ENCODE measurements at places on chromosomes 7 and 10. TPM values are rescaled to one million over a fixed set of nuclear protein-coding genes. Genes with fewer than 3 reads are reported as not detected.

DNA sequence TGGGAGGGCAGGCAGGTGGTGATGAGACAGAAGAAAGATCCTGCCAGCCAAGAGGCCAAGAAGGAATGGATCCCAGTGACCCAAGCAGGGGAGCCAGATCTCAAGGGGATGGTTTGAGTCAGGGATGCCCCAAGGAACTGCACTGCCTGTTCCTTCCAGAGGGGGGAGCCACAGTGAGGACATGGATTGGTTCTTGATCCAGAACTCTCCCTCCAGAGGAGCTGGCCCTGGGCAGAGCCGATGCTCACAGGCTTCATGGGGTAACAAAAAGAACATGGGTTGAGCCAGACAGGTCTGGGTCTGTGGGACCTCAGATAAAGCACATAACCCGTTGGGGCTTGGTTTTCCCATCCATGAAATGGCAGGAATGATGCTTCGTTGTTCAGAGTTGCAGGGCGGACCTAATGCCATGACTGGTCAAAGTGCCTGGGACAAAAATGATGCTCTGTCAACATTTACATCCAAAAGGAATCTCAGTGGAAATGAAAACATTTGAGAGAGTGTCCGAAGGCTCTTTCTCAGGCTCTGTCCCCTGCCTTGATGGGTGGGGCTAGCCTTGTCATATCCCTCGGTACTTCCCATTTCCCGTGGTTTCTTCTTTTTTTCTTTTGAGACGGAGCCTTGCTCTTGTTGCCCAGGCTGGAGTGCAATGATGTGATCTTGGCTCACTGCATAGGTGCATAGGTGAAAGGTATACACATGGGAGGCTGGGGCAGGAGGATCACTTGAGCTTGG lies 4.7 kb upstream of the DENND2A start:
- DNase-seq: no peak

GRCh38 chr7:69654849-69655707 lies 56.8 kb downstream of the AUTS2 start:
- no peak for DNase-seq

DNA sequence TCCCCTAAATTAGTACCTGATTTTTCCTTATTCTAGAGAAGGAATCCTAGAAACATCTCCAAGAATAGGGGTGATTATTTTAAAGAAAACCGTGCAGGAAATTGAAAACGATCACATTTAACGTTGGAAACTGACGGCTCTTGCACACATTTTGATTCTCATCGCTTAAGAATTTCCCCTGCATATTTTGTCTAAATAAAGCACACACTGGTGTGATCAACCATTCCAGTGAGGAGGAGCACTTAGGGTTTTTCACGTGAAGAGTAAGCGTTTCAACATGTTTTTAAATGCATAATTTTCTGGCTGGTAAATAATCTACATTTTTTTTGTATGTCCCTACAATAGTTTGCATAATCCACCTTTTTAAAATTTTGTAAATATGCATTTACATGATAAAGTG lies 229.7 kb upstream of the PFKP start:
- no peak for DNase-seq

GRCh38 chr7:80634505-80634904 lies 3.9 kb upstream of the CD36 start:
- DNase-seq: no peak

DNA sequence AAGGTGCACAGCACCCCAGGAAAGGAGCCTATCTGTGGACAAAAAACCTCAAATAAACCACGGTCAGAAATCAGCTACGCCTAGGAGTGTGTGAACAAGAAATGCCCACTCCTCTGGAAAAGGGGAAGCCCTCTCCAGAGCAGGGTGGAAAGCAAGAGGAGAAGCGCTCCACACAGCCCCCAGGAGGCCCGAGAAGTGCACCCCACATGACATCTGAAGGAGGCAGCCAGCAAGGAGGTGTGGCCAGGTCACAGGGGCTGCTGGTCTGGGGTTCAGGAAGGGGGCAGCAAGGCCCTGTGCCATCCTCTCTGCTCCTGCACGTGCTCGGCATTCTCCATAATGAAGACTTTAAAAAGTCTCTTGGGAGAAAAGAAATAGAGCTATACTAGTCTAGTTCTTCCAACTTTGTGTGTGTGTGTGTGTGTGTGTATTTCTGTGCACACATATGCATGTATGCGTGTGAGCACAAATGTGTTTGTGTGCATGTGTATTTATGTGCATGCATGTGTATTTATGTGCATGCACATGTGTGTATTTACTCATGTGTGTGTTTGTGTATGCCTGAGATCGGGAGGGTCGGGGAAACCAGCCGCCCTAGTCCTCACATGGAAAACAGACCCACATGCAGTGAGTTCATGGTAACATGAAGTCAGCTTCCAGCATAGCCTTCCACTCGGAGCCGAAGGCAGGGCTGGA lies 76.5 kb downstream of the TNS3 start:
- DNase-seq: no peak

DNA sequence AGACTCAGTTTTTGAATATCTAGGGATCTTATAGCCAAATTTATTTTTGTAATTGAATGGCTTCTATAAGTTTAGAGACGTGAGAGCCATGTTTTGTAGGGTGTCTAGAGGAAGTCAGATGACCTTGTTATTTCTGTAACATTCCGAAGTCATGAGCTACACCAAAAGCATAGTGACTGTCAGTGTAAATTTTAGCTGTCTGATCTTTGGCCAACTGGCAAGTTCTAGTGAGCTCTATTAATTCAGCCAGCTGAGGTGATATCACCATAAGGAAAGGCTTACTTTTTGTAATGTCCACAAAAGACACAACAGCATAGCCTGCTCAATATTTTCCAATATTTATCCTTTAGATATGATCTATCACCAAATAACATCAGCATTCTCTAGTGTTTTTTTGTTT lies 9.9 kb upstream of the NT5C3A start:
- DNase-seq: no peak

GRCh38 chr7:137970253-137970975 lies 31.5 kb downstream of the CREB3L2 start:
- no peak for DNase-seq

- no peak for DNase-seq
Measured at GRCh38 chr10:101839416-101840063, 4.1 kb downstream of the KCNIP2 start.

GRCh38 chr7:46545790-46546189 lies 624.7 kb upstream of the IGFBP3 start:
- DNase-seq: no peak

- no peak for DNase-seq
Measured at GRCh38 chr7:137987968-137988367, 13.9 kb downstream of the CREB3L2 start.

DNA sequence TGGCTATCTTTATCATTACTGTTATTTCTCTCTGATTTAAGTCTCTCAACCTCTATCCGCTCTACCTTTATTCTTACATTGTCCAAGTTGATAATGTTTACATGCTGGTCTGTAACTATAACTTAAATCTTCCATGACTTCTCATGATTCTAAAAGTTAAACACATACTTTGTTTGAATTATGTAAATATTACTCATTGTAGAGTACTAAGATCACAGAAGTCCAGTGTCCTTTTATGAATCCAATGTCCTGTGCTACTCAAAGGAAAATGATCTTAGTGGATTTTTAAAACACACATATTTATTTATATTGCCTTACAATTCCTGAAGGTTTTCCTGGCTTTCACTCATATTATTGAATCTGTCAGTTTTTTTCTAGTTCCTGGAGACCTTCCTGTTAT lies 70.9 kb downstream of the BBS9 start:
- DNase-seq: no peak

DNA sequence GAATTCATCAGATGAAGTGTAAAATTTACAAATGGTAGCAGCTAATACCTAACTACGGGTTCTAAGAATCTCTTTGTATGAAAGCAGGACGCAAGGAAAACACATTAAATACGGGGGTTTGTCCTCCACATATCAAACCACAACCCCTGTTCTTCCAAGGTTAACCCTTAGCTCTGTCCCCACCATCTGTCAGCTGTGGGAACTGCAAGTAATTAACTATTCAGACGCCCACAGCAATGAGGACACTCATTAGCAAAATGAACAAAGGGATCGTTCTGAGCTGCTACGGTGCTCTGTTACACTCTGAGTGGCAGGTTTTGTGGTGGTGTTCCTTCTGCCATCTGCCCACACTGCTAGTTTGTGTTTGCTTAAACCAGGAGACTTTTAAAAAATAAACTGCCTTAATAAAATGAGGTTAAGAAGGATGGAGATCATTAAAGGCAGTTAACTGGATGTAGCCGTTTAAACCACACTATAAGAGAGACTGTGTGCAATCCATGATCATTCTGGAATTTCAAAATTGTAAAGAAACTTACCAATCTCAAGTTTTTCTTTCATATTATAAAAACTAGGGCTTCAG lies 51.4 kb downstream of the C10orf67 start:
- no peak for DNase-seq

- no peak for DNase-seq
Measured at GRCh38 chr7:154770962-154771361, 232.0 kb downstream of the PAXIP1 start.

DNA sequence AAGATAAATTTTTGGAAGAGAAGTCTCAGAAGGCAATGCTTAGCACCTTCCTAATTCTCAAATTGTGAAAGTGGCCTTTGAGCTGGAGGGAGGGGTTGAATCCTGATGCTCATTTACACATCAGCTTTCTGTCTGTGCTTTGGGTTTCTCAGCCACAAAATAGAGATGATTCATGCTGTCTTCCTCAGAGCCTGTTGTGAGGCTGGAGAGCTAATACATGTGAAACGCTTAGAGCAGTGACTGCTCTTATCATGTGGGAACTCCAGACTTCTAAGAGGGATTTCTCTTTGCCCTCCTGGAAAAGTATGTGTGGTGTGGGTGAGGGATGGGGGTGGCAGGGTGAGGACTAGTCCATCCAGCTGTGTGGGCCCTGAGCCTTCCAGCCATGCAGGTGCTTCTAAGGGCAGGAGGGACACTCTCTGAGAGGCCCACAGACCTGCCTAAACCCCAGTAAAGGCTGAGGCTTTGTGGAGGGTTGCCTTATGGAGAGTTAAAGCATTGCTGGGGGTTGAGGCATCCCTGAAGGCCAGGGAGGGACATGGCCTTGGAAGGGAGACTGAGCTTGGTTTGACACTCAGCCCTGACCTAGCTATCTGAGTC lies 4.8 kb upstream of the EVX1 start:
- DNase-seq: no peak

- no peak for DNase-seq
Measured at GRCh38 chr7:154929006-154929726, 73.8 kb downstream of the PAXIP1 start.

DNA sequence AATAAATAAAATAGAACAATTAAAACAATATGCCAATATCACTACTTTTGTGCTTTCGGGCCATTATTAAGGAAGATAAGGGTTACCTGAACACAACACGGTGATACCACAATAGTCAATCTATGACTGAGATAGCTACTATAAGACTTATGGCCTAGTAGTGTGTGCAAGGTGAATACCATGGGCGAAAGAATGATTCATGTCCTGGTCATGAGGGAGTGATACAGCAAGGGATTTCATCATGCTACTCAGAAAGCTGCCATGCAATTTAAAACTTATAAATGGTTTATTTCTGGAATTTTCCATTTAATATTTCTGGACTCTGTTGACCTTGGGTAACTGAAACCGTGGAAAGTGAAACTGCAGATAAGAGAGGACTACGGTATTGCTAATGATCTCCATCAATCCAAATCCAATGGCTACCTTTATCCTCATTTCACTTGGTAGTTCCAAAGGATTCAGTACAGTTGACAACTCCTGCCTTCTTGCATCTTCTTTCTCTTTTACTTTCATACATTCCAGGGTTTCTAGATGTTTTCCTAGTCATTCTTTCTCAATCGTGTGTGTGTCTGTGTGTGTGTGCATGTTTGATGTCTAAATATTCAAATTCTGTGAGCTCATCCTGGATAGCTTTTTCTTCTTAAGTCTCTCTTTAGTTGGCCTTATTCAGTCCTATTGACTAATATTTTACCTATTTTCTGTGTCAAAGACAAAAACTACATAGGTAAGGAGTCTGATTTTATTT lies 100.5 kb upstream of the MAGI2 start:
- DNase-seq: no peak

DNA sequence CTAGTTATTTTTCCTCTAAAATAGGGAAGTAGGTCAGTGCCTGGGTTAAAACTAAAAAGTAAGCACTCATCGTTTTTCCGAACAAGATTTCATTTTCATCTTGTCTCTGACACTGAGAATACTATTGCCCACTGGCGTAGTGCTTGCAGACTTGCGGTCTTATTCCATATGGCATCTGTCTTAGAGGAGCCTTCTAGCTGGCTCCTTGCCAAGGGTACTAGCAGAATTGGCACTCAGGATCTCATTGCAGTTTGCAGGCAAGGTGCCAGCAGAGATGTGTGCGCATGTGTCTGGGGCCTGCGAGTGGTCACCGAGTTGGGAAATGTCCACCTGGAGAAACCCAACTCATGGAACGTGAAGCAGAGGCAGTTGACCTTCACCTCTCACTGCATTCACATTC lies 143.4 kb downstream of the CELF2 start:
- no peak for DNase-seq

DNA sequence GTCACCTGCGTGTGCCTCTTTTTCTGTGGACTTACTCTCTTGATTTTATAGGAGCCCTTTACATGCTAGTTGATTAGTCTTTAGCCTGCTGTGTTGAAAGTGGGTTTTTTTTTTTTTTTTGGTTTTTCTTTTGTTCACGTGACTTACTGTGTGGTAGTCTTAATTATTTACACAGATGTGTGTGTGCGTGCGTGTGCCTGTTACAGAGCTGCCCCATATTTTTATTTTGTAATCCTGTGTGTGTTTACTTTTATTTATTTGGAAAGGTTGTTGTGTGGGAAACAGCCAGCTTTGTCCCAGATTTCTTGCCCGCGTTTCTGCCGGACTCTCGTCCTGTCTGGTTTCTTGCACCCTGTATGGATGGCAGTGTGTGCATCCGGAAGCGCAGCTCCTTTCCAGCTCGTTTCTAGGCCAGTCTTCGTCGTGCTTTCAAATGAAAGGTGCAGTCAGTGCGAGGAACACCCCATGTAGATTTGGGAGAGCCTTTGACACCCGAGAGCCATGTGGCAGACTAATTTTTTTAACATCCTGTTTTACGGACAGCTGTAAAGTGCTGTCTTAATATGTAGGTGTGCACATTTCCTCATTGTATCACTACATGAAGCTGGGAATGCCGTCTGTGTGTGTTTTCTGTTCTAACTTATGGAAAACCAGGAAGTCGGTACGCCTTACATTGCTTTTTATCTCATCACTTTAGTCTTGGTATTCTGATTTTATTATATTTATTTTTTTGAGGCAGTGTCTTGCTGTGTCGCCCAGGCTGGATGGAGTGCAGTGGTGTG lies 55.6 kb downstream of the DNAJB6 start:
- DNase-seq: no peak

LIPF gene
- total RNA-seq: not detected

VSTM4 gene
- total RNA-seq: 26.2 TPM

TMEM270 gene
- not detected for total RNA-seq

TBX20 gene
- total RNA-seq: not detected

TMEM236 gene
- total RNA-seq: 1.7 TPM

CALHM1 gene
- not detected for total RNA-seq

CCL24 gene
- 10.8 TPM for total RNA-seq
